ENCODE measurements at places on chromosomes 11 and 22.

DNA sequence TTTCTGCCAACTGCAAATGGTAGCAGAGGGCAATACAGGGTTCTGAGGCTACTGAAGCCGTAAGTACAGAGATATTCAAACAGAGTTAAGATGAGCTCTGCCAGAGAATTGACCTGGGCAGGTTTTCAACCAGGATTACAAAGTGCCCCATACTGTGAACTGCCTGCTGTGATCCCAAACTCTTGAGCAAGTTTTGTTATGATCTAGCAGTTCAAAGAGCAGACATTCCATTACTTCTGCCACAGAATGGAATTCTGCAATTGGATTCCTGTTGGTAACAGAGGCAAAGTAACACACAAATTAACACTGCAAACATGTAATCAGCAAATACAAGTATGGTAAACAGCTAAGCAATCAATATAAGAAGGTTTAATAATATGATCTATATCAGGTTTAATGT, 31.2 kb downstream of the ALG9 start:
- DNase-seq, result no peak

DNA sequence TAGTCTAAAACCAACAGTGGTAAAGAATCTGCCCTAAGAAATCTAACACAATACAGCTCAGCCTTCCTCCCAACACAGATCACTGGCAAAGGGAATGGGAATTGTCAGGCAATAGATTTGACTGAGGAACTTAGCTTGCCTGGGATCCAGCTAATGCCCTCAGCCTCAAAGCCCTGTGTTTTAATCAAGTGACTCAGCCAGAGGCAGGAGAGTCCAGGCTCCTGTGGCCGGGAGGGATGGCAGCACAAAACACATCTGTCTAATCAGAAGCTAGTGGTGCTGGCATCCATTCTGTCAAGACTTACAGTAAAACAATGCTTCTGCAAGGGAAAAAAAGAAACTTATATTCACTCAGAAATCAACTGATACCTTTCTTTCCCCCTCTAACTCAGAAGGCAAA, 5.6 kb downstream of the SYTL2 start:
- DNase-seq, result no peak

- peak; percentile 97 for DNase-seq
Measured at GRCh38 chr22:36052505-36052941, 23.9 kb upstream of the RBFOX2 start.

DNA sequence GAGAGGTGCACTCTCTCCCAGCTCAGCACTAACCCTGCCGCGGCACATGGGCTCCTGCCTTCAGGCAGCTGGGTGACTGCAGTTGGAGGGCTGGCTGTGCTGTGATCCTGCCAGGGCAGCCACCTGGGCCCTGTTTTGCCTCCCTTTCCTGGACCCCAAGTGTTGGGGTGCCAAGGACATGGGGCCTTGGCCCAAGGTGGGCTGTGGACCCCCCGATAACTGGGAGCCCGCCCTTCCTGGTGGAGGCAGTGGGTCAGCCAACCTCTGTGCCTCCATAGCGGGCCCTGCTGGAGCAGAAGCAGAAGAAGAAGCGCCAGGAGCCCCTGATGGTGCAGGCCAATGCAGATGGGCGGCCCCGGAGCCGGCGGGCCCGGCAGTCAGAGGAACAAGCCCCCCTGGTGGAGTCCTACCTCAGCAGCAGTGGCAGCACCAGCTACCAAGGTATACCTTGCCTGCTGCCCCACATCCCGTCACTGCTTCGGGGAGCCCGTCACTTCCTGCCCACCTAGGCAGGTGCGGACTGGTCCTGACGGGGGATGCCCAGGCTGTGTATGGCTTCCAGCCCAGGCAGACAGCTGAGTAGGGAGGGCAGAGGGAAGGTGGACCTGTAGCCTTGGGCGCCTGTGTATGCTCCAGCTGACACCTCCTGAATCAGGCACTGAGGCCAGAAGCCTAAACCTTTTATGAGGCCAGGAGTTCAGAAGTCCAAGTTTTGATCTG, 8.9 kb downstream of the TUB start:
- no peak for DNase-seq

Data from trophoblast cell (in vitro differentiated cells and primary cell).